ENCODE measurements at places on chromosomes 16 and 17.

- peak; percentile 37 for DNase-seq
Observed at GRCh38 chr17:79504181-79504605, 106.7 kb downstream of the RBFOX3 start.

DNA sequence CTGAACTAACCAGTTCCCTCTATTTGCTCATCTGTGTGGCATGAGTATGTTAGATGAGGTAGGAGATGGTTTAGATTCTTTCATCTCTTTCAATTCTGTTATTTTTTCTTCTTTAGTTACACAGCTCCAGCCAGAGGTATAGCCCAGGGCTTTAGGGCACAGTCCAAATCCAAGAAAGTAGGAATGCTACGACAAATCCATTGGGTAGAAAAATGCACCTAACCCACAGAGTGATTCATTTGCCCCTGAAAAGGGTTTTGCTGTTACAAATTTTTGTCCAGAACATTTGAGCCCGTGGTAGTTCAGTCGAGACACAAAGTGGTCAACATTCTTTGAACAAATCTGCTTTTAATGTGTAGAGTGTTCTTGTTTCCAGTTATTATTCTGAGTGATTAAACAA, 250.7 kb downstream of the HS3ST3A1 start:
- no peak for DNase-seq

DNA sequence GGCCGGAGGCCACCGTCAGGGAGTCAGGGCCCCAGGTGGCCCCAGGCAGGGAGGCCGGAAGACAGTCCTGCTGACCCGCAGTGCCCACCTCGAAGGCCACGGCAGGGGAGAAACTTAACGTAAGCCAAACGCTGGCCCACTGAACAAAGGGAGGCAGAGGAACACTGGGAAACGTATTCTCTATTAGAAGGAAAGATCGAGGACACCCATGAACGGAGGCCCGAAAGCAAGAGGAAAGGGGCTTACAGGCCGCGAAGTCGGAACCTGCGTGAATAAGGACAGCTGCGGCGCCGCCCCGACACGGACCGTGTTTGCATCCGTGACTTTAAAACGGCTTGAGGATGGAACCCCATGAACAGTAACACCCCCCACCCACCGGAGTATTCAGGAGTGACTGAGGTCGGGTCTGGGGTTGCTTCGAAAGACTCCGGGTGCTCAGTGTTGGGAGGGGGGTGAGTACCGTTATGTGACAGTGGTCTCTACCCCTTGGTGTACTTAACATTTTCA, 102.4 kb upstream of the METRNL start:
- DNase-seq = no peak

DNA sequence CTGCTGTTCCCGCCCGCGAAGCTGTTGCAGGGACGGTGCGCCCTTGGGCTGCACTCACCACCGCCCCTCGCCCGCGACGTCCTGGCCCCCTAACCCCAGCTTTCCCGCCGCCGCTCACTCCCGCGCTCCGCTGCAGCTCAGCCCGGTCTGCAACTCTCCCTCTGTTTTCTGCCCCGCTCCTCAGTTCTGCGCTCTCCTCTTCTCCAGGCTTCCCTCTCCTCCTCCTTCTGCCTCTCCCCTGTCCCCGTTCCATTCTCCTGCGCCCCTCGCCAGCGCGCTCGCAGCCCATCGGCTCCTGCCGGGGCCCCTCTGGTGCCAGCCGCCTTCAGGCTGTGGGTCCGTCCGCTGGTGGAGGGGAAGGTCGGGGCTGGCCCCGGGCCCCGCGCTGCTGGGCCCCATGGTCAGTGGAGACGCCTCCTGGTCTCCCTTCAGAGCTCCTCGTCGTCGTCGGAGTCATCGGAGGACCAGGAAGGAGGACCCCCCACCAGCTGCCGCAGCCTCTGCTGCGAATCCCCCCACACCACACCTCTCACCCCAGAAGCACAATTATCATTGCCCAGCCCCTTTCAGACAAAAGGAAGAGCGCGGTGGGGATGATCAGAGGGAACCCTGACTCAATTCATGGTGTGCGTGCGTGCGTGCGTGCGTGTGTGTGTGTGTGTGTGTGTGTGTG, 223.2 kb upstream of the FOXF1 start:
- no peak for DNase-seq

- no peak for DNase-seq
Observed at GRCh38 chr16:89292443-89293078, 75.1 kb downstream of the ZNF778 start.

DNA sequence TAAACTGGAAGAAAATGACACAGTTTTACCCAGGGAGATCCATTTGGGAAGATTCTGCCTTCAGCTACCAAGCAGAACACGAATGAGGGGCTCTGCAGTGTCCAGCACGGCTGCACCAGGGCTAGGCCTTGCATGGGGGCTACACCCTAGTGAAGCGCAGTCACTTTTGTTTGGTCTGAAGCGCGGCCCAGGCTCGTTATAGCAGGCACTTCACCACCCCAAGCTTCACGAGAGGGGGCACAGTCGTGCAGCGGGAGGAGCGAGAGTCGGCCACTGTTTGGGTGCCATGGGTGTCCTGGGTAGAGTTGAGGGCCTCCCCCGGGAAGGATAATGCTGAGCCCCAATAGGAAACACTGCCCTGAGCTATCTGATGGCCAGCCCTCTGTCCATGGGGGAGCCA, 21.6 kb upstream of the IL17C start:
- DNase-seq = no peak

DNA sequence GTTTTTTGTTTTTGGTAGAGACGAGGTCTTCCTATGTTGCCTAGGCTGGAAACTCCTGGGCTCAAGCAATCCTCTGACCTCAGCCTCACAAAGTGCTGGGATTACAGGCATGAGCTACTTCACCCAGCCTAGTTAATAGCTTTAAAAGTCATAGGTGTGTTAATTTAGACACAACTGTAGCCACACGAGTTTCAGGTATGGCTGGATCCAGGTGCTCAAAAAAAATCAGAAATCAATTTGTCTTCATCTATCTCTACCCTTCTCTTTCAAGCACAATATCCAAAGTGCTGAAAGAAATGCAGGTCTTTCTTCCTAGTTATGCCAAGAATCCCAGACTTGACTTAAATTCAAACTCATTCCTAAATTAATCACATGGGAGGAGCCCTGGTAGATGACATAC, 23.9 kb upstream of the C16orf87 start:
- no peak for DNase-seq

DNA sequence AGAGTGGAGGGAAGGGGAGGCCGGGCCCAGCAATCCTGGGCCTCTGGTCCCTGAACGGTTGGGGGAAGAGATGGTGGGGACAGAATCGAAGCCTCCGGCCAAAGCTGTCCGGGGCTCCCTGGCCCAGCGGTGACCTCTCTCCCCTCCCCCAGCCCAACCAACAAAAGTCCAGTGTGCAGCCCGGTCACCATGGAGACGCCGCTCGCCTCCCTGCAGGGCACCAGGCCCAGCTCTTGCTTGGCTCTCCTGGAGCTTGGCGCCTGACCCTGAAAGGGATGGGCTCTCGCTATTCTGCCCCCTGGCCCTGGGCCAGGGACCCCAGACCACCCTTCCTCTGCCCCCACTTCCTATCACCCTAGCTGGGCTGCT, 1.3 kb downstream of the METRN start:
- no peak for DNase-seq

DNA sequence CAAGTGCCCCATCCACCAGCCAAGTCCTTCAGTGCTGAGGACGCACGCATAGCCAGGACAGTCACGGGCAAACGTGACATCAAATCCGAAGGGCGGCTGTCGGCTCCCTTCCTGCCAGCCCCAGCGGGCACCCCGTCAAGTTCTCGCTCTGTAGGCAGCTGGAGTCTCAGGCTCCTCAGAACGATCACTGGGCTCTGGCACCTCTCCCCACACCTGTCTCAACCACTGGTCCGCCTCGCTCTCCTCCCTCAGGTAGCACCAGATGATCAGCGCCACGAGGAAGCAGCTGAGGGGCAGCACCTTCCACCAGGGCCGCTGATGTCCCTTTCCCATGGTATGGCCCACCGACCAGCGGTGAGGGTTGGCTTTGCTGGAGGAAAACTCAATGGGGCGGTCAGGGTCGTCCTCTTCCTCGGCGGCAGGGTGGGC, 422 bp downstream of the UQCC4 start:
- DNase-seq = no peak

GRCh38 chr17:81008140-81008539, 16.5 kb downstream of the CHMP6 start:
- no peak for DNase-seq

GRCh38 chr16:77116856-77117255, 74.1 kb upstream of the MON1B start:
- DNase-seq = no peak

DNA sequence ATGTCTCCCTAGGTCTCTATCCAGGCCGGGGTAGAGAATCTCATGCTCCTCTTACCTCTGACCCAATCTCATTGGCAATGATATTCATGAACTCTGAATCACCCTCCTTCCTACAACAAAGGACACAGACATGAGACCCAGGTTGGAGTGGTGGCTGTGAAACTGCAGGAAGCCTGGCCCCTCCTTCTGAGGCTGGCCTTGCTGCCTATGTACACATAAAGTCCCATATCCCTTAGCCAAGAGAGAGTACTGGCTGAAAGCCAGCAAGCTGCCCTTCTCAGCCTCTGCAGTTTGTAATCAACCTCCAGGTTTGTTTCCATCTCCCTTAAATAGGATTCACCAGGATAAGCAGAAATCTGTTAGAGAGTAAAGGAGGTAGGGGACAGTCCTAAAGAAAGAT, 10.6 kb downstream of the AARSD1 start:
- no peak for DNase-seq

GRCh38 chr16:20704281-20704680, 6.8 kb upstream of the ACSM1 start:
- no peak for DNase-seq

- DNase-seq = no peak
Observed at GRCh38 chr16:14172200-14172809, 101.2 kb downstream of the MRTFB start.

DNA sequence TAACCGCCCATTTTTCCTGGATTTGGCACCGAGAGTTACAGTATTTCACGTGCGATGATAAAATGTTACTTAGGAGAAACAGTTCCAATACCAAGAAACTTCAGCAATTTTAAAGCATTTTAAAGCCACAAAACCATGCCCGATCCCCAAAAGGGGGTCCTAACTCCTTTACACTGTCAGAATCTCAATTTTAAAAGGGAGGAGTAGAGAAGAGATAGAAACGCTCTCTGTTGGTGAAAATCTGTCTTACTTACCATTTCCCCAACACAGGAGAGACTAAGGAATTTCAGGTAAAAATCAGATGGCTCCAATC, 526 bp upstream of the RNASEK start:
- no peak for DNase-seq

DNA sequence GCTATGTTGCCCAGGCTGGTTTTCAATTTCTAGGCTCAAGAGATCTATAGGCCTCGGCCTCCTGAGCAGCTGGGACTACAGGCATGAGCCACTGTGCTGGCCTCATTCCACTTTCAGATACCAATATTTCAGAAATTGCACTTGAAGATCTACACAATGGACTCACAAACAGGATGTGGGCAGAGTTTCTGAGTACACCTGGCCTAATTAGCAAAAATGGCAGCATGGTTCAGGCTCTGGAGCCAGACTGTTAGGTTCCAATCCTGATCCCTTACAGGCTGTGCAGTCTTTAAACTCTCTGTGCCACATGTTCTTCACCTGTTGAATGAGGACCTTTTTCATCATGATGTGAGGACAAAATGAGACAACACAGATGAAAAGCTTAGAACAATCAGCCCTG, 32.2 kb downstream of the RNF157 start:
- no peak for DNase-seq

DNA sequence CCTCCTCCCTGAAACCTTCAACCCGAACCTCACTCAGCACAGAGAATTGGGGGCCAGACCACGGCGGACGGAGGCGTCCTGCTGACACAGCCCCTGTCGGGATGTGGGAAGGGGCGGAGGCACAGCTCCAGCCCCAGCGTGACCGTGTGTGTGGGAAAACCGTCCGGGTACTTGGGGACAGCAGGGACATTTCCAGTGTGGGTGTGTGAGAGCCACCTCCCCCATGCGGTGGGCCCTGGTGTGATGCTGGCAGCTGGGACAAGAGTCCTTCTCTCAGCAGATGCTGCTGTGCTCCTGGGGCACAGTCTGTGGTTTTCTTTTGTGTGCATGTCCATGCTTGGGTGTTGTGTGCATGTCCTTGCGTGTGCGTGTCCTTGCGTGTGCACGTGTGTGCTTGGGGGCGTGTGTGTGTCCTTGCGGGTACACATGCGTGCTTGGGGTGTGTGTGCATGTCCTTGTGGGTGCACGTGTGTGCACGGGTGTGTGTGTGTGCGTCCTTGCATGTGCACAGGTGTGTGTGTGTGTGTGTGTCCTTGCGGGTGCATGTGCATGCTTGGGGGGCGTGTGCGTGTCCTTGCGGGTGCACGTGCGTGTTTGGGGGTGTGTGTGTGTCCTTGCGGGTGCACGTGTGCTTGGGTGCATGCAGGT, 16.9 kb downstream of the CENPX start:
- peak; percentile 25 for DNase-seq

GRCh38 chr17:55294042-55294751, 29.4 kb downstream of the HLF start:
- no peak for DNase-seq

GRCh38 chr17:55689672-55690071, 33.0 kb downstream of the TMEM100 start:
- DNase-seq = no peak
